ENCODE measurements at places on chromosomes 11 and 22.

- no peak for DNase-seq
These were observed 86.0 kb downstream of the CCDC81 start for GRCh38 chr11:86460461-86461385.

DNA sequence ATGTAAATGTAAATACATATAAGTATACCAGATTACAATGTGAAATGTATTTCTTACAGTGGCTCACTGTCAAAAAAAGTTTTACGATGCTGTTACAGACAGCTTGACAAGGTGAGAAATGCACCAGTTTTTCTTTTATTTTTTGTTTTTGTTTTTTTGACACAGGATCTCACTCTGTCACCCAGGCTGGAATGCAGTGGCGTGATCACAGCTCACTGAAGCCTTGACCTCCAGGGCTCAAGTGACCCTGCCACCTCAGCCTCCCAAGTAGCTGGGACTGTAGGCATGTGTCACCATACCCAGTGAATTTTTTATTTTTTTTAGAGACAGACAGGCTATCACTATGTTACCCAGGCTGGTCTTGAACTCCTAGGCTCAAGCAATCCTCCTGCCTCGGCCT lies 9.2 kb downstream of the CCDC73 start:
- no peak for DNase-seq

DNA sequence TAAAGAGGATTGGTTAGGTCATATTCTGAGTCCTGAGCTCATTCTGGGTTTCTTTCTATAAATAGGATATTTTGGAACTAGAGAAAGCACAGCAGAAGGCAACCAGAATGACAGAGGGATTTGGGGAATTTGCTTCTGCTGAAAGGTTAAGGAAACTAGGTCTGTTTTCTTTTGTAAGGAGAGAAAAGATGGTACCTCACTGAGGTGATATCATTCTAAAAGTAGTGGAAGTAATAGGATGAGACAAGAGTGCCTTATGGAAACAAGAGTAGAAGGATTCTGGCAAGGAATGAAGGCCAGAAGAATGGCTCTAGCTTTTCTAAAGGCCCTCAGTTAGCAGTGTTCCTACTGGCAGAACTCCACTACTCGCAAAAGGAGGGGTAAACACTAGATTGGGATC lies 26.7 kb upstream of the BDNF start:
- no peak for DNase-seq

DNA sequence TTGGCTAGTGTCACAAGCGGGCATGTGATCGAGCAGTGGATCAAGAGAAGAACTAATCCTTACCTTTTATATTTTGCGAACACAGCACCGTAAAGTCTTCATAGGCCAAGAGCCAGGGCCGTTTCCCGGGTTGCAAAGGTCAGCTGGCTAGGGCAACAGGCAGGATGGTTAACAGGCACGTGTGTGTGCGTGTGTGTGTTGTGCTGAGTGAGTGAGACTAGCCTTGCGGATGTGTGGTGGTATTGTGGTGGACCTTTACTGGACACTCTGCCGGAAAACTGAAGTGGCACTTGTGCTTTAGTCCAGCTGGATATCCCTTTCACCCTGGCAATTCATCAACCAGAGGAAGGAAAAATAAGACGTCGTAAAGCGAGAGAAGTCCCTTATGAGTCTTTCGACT lies 176.7 kb downstream of the BCR start:
- DNase-seq: no peak

GRCh38 chr22:19887256-19887985 lies 32.7 kb upstream of the GNB1L start:
- DNase-seq: no peak

DNA sequence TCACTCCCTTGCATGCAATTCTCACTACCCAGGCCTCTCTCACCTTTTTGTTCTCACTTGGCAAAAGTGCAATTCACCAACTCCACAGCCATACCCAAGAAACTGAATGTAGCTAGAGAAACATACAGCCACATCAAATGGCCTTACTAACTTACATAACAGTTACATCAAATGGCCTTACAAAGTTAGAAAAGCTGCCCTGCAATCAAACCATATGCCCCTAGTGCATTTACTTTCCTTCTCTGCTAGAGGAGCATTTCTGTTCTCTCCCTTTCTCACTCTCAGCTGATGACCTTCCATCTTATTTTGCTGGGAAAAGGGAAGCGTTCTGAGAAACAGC lies 10.3 kb downstream of the PRCP start:
- DNase-seq: no peak

- DNase-seq: peak; percentile 53
These were observed 48.4 kb downstream of the GRAMD1B start for GRCh38 chr11:123478352-123478987.

GRCh38 chr11:126212089-126212660 lies 593 bp downstream of the FAM118B start:
- DNase-seq: no peak

DNA sequence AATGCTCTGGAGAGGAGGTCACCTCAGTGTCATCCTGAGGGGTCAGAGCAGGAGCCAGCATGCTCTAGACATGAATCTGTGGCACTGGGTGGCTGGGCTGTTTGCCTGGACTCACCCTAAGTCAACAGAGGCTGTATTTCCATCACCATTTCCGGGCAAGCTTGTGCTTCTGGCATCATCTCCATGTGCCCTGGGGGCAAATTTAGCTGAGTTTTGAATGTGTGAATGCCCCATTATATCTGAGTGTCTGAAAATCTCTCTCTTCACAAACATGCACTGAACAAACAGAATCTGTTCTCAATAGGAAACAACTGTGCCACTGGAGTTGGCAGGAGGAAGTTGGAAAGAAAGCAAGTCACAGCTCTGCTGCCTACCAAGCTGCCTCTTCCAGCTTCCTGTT lies 356.2 kb downstream of the GRM5 start:
- no peak for DNase-seq

DNA sequence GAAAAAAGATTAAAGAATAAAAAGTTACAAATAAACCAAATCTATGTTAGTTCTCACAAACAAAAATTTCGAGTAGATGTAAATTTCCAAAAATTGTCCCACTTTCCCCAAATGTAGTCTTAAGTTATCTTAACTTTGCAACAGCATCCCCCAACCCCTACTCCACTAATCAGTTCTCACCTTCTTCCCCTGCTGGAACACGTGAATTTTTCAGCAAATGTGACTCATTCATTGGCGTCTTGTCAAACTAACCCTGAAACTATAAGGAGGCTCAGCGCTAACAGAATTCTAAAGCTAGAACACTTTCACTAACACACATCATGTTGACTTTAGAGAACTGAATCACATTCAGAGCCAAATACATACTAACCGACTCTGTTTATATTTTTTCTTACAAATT lies 46.1 kb downstream of the PHF21A start:
- no peak for DNase-seq

DNA sequence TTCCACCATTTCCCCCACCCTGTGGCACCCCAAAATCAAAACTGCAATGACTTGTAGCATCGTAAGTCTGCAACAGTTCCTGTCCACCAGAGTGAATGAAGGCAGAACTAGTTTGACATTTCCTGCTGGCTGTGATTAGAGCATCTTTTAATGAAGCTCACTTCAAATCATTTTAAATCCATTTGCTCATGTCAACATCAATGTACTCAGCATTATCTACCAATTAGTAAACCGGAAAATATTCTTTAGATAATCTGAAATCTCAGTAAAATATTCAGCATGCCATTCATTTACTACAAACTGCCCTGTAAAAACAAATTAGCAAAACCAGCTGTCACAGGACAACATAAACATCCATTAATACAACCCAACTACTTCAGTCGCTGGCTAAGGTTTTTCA lies 38.1 kb downstream of the CADM1 start:
- DNase-seq: no peak

GRCh38 chr22:43642319-43643206 lies 169.5 kb downstream of the EFCAB6 start:
- DNase-seq: no peak

DNA sequence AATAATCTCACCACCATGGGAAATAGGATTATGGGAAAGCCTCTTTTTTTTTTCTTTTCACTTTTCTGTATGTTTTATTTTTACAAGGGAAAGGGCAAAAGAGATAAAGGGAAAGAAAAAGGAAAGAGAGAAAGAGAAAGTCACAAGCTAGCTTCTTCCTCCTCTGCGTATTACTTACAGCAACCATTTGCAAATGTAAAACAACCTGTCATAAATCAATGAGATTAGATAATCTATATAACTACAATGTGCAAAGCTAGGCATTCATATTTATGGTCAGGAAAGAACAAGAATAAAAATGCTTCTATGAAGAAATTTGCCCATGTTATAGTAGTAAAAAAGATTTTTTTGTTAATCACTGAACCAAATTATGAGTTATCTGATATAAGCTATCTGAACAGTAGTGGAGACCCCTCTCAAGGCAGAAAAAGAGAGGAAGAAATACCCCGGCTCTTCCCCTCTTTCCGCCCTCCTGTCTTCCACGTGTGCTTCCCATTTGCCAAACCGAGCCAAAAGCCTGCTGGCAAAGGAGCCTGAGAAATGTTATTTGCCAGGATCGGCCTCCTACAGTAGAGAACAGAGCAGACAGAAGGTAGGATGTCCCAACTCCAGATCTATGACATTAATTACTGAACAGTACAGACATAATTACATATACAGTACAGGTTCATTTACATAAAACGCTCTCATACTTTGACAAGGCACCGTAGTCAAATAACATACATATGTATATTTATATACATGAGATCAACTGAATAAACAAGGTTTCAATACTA lies 50.2 kb downstream of the ARHGAP32 start:
- no peak for DNase-seq

DNA sequence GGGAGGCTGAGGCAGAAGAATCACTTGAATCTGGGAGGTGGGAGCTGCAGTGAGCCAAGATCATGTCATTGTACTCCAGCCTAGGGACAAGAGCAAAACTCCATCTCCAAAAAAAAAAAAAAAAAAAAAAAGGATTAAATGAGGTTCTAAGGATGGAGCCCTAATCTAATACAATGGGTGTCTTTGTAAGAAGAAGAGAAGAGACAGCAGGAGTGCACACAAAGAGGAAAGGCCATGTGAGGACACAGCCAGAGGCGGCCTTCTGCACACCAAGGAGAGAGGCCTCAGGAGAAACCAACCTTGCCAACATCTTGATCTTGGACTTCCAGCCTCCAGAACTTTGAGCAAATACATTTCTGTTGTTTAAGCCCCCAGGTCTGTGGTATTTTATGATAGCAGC lies 66.6 kb upstream of the CECR2 start:
- DNase-seq: no peak

DNA sequence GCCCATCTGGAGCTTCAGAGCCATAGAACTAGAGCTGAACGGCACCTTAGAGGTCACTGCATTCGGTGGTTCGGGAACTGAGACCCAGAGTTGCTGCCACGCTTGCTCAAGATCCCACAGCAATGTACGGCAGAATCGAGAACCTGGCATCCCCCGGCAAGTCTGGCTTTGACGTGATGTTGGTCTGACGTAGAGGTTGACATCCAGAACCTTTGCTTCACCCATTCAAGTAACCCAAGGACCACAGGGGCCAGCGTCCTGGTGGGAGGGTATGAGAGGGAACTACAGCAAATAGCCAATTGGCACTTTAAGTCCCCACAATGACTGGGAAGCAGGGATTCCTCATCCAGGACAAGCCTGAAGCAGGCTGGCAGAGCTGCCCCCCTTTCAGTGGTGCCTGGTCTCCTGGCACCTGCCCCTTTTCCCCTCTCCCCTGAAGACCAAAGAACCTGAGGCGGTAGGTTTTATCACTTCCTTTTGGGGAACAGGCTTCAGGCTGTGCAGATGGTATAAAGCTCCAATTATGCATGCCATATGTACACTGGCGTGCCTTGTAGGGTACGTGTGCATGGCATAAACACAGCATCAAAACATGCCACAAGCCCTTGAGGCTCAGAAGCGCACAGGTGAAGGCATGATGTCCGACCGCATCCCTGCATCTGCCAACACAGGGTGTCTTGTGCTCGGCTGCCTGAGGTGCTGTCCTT lies 15.3 kb upstream of the TEF start:
- DNase-seq: no peak

GRCh38 chr11:42786981-42787380 lies 524.8 kb upstream of the API5 start:
- no peak for DNase-seq

DNA sequence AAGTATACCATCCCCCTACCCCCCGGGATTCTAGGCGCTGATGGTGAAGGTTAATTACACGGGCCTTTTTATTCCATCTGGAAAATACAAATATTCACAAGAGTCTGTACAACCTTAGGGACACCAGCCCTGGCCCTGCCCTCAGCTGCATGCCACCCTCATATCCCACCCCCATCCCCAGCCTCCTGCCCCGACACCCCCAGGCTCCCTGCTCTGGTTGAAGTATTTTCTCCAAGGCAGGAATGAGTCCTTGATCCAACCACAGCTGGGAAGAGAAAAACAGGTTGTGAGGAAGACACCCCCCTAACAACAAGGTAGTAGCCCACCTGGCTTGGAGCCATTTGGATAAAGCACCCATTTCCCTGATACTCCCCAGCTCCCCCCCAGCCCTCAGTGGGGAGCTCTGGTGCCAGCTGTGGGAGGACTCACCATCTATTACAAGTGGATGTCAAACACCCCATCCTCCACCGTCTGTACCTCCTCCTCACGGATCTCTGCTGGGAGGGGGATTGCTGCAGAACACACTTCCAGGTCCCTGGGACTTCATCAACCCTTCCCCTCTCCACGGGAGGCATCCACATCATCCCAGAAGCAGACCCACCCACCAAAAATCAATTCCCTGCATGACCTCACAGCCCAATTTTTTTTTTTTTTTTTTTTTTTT lies 4.0 kb upstream of the NRXN2 start:
- no peak for DNase-seq

- DNase-seq: peak; percentile 95
These were observed at the start of gene IRF7 for GRCh38 chr11:615504-616319. Gene IRF7 (minus strand): TSS chr11:615950. CDS start chr11:615364, 586 bp downstream.

DNA sequence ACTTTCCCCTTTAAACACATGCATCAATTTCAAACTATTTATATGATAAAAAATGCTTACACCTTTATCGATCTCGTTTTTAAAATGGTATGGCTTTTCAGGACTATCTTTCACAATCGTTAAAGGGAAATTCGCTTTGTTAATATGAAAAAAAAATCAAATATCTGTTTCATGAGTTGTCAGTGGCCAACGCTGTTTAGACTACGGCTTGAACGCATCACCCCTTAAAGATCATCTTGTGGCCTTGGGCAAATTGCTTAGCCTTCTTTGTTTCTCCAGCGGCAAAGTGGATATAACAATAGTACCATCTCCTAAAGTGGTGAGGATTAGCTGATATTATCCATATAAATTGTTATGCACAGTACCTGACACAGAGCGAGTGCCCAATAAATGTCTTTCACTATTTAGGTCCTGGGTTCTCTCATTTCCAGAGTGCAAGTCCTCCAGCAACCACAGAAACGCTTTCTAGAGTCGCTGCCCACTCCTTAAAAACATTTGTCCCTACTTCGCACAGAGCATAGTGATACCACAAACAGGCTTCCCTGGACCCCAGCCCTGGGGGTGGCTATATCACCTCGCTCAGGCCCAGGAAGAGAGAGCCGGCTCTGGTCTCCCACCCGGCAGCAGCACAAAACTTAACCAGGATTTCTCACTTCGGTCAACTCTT lies 904 bp downstream of the SLC35F2 start:
- no peak for DNase-seq
